Central memory CD4-positive, alpha-beta T cell (primary cell): ENCODE measurements at places on chromosomes 4 and X.

DNA sequence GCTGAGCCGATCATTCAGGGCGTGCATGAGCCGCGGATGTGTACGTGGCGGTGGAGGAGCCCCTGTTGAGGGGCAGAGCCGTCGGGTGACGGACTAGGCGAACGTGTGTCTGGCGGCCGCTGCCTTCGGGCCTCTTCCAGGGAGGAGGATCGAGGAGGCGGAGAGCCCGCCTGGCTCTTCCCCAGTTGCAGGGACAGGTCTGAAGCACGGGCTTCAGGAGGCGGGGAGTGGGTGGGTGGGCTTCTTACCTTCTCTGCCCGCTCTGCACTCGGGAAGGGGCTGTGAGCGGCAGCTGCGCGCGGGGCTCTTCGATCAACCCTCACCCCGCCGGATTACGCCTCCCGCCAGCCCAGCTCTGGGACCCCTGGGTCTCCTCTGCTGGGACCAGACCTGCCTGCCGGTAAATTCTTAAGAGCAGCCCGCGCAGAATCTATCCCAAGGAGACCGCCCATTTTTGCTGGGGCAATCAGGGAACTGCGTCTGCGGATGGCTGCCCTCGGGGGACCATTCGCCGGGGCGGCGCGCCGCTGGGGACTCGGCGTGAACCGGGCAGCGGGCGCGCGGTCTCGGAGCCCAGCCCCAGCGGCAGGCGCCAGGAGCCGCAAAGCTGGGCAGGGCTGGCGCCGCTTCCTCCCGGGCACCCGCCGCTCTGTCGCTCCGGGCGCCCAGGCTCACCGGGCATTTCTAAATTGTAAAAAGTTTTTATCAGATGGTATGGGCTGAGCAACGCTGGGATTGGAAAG is 4.9 kb downstream of the PLAC8 start:
- DNase-seq: no peak

DNA sequence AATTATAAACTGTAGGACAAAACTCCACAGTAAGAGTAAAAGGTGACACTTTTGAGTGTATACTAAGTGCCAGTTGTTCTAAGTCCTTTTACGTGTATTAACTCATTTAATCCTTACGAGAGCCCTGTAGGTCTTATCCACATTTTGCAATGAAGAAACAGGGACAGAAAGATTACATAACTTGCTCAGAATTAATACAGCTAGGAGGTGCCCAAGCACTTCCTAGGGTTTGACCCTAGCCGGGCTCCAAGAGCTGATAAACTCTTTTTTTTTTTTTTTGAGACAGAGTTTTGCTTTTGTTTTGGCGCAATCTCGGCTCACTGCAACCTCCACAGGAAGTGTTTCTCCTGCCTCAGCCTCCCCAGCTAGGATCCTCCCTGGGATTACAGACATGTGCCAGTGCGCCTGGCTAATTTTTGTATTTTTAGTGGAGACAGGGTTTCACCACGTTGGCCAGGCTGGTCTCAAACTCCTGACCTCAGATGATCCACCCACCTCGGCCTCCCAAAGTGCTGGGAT is 110.4 kb downstream of the UBE2K start:
- DNase-seq: no peak

GRCh38 chrX:11254417-11255109 is 38.6 kb upstream of the AMELX start:
- DNase-seq: no peak

GRCh38 chr4:134320048-134320447 is 118.5 kb upstream of the PABPC4L start:
- DNase-seq: no peak

DNA sequence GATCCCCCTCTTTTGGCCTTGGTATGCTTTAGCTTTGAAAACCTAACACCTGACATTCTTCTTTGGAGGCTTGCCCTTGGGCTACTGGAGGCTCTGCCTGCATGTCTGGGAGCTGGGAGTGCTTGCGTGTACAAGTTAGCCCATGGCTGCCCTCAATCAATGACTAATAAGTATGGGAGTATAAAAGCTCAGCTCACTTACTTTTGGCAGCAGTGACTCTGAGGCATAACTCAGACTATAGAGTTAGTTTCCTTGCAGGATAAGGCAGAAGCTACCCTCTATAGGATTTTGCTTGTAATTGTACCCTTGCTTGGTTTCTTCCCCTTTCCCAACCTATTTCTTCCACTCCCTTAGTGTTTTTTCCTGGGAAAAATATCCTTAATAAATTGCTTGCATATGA is 247.9 kb downstream of the PPP1R2C start:
- no peak for DNase-seq
